ENCODE measurements at places on chromosomes 16 and 17.

DNA sequence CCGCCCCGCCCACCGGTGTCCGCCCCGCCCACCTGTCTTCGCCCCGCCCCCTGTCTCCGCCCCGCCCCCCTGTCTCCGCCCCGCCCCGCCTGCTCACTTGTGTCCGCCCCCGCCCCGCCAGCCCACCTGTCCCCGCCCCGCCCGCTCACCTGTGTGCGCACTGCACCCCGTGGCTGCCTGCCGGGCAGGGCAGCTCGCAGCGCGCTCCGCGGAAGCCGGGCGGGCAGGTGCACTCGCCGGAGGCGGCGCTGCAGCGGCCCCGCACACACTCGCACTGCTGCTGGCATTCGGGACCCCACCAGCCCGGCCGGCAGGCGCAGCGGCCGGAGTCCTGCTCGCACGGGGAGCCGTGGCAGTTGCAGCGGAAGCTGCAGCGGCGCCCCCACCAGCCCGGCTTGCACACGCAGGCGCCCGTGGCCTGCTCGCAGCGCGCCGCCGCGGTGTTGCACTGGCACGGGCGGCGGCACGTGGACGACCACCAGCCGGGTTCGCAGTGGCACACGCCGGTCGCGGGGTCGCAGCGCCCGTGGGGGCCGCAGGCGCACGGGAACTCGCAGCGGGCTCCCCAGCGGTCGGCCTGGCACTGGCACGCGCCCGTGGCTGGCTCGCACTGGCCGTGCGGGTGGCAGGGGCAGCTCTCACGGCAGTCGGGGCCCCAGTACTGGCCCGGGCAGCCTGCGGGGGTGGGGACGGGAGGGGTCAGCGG lies 2.1 kb downstream of the SCARF1 start:
- peak; percentile 91 for DNase-seq

DNA sequence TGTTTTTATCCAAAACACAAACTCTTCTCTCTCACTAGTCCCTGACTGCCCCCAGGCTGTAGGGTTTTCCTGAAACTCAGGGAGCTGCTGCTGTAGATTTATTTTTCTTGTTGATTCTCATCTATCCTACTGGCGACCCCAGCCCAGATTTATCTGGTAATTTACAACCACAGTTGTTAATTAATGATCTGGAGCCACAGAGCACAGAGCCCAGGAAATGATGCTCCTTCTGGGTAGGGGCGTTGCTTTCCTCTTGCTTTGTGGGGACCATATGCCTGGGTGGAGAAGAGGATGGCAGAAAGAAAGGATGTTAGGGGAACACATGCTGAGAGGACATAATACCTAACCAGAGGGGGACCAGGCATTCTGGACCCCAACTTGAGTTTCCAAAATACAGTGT lies 7.4 kb upstream of the ETV4 start:
- no peak for DNase-seq

- DNase-seq = no peak
Observed at GRCh38 chr17:32954477-32954876, 26.5 kb downstream of the TMEM98 start.

DNA sequence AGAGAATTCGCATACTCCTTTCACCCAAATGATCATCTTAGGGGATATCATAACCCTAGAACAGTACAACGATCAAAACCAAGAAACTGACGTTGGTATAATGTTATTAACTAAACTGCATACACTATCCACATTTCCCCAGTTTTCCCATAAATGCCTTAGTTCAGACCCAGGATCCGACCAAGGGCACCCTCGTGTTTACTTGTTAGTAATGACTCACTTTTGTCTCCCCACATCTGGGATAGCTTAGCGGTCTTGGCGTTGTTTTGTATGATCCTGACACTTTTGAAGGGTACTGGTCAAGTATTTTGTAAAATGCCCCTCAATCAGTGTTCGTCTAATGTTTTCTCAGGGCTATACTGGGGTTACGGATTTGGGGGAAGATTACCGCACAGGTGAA lies 8.0 kb downstream of the HS3ST3A1 start:
- no peak for DNase-seq

- no peak for DNase-seq
Observed at GRCh38 chr17:28386391-28386790, 14.9 kb downstream of the SARM1 start.

DNA sequence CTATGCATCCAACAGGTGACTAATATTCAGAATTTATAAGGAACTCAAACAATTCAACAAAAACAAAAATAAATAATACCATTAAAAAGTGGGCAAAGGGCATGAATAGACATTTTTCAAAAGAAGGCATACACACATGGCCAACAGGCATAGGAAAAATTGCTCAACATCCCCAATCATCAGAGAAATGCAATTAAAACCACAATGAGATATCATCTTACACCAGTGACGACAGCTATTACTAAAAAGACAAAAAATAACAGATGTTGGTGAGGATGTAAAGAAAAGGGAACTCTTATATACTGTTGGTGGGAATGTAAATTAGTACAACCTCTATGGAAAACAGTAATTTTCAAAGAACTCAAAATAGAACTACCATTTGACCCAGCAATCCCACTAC lies 250.4 kb upstream of the N4BP1 start:
- DNase-seq = no peak

DNA sequence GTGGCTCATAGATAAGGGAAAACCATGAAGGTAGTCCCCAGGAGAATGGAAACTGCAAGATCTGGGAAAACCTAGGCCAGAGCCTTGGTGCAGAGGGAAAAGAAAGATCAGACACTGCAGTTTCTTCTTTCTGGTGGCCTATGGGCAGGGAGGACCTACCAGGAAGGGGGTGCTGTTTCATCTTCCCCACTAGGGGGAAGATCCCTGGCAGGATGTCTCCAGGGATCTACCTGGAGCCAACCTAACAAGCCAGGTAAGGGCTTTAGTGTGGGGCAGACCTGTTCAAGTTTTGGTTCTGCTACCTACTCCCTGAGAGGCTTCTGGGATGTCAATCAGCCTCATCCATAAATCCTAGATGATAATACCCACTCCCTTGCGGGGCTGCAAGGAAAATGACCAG lies 21.4 kb downstream of the TOM1L2 start:
- DNase-seq = no peak

DNA sequence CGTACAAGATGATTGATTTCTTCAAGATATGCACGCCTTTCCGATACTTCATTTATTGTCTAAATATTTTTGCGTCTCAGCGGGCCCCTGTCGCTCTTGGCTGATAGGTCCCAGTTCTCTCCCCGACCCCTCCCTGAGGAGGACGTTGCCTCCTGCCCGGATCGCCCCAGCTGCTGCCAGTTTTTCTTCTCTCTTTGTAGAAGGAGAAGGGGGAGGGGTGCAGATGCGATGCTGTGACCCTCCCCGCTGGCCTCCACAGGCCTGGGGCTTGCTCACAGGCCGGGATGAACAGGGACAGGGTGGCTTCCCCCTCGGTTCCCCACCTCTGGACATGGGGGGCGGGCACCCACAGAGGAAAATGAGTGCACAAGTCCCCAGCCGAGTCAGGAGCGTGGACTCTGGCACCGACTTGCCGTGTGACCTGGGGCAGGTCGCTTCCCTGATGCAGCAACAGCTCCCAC lies 53.6 kb upstream of the ZC3H18 start:
- DNase-seq = no peak

GRCh38 chr17:79667746-79668145 lies 56.9 kb upstream of the RBFOX3 start:
- no peak for DNase-seq

GRCh38 chr17:34885076-34885475 lies 76.2 kb downstream of the CCT6B start:
- DNase-seq = no peak

DNA sequence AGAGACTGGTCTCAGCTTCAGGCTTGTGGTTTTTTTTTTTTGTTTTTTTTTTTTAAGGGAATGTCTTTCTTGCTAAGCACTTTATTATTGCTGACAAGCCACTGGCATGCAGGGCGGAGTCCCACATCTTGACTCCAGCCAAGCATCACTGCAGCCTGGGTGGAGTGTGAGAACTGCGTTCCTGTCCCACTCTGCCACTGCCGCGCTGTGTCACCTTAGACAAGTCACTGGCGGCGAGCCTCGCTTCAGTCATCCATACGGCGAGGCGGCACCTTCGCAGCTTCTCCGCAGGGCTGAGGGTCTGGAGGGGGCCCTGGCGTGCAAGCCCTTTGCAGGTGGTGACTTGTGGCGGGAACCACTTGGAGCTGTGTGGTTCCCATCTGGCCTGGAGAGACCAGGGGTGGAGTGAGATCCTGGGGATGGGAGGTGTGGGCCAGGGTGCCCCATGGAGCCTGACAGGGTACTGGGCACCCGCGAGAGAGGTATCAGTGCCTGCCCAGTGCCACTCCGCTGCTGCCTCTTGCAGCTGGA lies 99.1 kb upstream of the CIBAR2 start:
- no peak for DNase-seq

GRCh38 chr16:2833776-2834175 lies 3.7 kb downstream of the ZG16B start:
- no peak for DNase-seq

GRCh38 chr17:62705778-62706597 lies 78.5 kb downstream of the MRC2 start:
- DNase-seq = no peak

GRCh38 chr17:12046786-12047185 lies 26.1 kb downstream of the MAP2K4 start:
- no peak for DNase-seq

GRCh38 chr16:87325423-87325858 lies 8.2 kb upstream of the C16orf95 start:
- DNase-seq = no peak

DNA sequence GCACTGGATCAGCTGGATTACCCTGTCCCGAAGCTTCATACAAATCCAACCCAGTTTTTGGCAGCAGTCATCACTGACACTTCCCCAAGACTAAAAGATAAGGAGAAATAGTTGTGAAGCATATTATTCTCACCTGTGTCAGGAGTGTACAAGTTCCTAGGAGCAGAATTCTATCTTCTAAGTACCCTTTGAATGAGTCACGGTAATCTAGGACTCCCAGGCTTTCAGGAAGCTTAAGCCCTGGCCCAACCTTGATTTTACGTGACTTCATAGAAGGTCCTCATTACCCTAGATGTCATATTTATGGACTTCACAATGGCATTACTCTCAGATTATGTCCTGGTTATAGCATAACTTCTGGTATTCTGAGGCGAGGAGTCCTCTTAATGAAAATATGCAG lies 31.9 kb downstream of the CYB561 start:
- no peak for DNase-seq

- DNase-seq = peak; percentile 31
Observed at GRCh38 chr17:6800422-6801027, 24.5 kb downstream of the FBXO39 start.

DNA sequence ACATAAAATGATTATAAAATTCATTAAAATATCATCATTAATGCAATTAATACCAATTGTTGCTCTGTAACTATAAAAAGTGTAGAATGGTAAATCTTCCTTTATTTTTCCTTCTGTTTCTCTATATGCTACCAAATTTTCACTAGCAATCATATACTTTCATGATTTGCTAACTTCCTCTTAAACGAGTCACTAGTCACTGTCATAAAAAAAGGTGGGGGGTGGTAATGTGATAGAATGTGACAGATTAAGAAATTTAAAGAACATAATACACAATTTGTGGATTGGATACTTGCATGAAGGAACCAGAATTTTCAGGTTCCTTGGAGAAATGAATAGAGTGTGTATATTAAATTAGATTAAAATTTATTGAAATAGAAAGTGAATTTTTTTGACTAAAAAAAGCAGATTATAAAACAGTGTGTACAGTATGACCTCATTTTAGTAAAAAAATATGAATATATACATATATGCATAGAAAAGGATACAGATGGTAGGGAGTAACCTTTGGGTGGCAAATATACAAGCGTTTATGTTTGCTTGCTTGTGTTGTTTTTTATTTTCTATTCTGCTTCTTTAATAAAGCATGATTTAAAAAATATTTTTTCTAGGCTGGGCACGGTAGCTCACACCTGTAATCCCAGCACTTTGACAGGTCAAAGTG lies 56.7 kb upstream of the C17orf78 start:
- no peak for DNase-seq

DNA sequence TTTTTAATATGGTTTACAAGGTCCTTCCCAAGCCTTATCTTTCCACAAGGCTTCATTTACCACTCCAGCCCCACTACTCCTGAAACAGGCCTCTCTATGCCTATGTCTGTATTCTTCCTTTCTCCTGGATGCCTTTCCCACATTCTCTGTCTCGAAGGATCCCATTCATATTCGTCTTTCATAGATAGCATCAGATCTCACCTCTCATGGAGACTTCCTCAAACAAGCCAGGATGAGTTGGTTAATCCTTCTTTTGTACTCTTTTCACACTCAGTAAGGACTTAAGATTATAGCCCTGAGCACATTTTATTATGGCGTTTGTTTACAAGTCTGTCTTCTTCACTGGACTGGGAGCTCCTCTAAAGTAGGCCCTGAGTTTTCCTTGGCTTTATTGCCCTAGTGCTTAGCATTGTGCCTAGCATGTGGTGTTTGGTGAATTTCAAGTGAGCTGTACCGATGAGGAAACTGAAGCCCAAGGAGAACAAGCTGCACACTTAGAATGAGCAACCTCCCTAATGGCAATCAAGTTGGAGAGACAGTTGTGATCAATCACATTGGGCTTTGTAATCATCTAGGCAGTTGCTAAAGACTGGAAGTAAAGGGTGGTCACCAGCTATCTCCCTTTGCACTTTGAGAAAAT lies 10.0 kb upstream of the TBX4 start:
- DNase-seq = no peak

- DNase-seq = no peak
Observed at GRCh38 chr16:76511203-76511602, 234.0 kb downstream of the CNTNAP4 start.

DNA sequence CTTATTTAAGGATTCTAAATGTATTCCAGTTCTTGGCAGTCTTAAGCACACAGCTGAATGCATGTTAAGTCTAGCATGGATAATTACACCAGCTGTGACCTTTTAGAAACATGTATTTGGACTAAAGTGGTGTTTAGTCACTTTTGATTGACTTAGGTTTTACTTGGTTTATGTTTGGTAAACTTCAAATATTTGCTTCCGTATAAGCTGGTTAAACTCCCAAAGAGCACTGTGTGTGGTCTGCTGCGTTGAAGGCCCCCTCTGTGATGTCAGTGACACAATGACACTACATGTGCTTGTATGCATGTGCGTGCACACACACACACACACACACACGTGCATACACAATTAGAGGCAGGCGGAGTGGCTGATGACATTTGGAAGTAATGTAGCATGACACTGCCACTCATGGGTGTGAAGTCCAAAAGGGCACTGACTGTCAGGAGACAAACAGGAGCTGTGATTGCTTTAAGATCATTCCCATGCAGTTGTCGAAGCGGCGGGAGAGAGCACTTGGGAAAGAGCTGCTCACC lies 156.1 kb upstream of the CDH13 start:
- no peak for DNase-seq
